Islet precursor cell (in vitro differentiated cells): ENCODE measurements at places on chromosomes 11 and 22.
A peak's percentile ranks its signal among the peaks of the same experiment; 100 is the strongest.

GRCh38 chr22:28896611-28897010 lies 13.2 kb downstream of the ZNRF3 start:
- no peak for DNase-seq

GRCh38 chr11:77151804-77152509 lies 23.9 kb downstream of the MYO7A start:
- no peak for DNase-seq

GRCh38 chr11:57463671-57464538 lies 3.6 kb downstream of the RTN4RL2 start:
- DNase-seq = peak; percentile 58

GRCh38 chr22:50486561-50487289 lies at the start of gene MIOX:
Gene MIOX, plus strand, starts transcription at chr22:50486859. Its CDS starts 39 bp downstream, at chr22:50486898.
- peak; percentile 65 for DNase-seq

GRCh38 chr11:122799406-122800105 lies 38.7 kb upstream of the CRTAM start:
- no peak for DNase-seq
